ENCODE measurements at places on chromosomes 2 and 18. TPM values are rescaled to one million over a fixed set of nuclear protein-coding genes. Genes with fewer than 3 reads are reported as not detected.

Gene ELOA2
- total RNA-seq: not detected

Gene DCC
- total RNA-seq: 7.1 TPM

Gene NFATC1
- total RNA-seq: 16.6 TPM

Gene TAF1B
- 19.5 TPM for total RNA-seq

Gene AGXT
- not detected for total RNA-seq

Gene TMEM178A
- total RNA-seq: 9.5 TPM
